ENCODE measurements at places on chromosomes 2 and 18.
A peak's percentile ranks its signal among the peaks of the same experiment; 100 is the strongest.

DNA sequence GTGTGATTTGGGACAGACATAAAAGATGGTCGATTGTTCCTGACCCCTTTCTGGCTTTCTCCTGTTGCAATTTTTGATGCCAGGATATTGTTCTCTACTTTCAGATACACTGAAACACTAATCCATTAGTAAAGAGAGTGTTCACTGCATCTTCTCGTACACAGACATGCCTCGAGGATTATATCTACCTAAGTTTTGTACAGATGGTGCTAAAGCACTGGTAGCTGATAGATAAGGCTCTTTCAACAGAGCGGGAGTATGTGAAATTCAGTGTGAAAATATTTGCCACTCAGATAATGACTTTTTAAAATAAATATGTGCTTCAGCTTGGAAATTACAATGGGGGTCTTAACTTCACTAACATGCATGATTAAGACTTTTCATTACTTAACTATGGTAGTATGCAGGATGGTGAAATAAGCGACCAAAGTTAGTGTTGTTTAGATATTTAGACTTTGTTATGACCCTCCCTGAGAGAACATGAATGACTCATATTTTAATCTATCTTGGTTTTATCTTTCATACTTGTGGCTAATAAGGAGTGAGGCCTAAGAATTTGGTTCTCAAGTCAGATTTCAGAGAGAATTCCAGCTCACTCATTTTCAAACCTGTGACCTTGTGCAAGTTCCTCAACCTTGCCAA lies 474.9 kb downstream of the NRXN1 start:
- no peak for DNase-seq

GRCh38 chr2:237053066-237053465 lies 32.6 kb upstream of the COPS8 start:
- DNase-seq, result no peak

- no peak for DNase-seq
These were observed 42.3 kb downstream of the TRABD2A start for GRCh38 chr2:84838434-84839145.

GRCh38 chr2:170878066-170878465 lies 51.0 kb upstream of the GORASP2 start:
- no peak for DNase-seq

DNA sequence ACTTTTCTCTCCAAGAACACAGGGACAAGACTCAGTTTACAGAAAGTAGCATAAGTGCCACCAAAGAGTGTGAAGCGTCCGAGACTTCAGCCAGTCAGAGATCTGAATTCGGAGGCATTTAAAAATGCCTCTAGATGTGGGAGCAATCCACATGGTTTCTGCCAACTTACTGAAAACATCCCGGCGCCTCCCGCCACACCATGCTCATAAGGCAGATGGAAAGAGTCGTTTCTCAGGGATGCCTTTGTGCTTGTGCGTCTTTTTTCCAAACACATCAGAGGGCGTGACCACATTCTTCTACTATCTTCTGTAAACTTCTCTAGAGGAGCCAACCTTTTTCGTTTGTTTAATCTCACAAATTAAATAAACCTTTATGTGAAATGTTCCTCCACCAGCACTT lies 88.7 kb downstream of the NRP2 start:
- no peak for DNase-seq

DNA sequence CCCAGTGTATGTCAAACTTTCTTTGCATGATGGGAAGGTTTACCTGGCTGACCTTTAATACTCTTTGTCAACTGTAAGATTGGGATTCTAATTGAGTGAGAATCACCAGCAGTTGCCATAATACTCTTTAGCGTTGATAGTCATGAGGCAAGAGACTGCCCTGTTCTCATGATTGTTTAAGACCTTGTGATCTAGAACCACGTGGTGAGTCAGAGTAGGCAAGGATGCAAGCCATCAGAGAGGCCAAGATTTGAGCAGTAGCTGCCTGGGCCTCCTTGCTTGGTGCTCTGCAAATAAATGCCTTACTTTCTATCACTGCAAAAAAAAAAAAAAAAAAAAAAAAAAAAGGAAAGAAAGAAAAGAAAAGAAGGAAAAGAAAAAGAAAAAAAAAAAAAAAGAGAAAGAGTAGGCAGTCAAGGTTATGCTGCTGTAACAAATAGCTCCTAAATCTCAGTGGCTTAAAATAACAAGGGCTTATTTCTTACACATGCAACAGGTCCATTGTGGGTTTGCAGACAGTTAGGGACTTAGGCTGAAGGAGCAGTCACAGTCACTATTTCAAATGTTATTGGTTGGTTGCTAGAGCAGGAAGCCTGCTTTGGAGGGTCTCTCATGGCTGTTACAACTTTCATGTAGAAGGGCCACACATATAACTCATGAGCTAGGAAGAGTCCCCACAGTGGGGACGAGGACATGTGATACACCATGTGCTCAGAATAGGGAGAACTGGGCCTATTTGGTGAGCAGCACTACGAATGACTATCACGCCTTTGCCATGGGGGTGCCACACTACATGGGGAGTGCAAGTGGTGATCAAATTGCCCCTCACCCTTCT lies 21.7 kb downstream of the IL1R2 start:
- DNase-seq, result no peak

- no peak for DNase-seq
These were observed 86.1 kb downstream of the TRIP12 start for GRCh38 chr2:229835596-229836283.

DNA sequence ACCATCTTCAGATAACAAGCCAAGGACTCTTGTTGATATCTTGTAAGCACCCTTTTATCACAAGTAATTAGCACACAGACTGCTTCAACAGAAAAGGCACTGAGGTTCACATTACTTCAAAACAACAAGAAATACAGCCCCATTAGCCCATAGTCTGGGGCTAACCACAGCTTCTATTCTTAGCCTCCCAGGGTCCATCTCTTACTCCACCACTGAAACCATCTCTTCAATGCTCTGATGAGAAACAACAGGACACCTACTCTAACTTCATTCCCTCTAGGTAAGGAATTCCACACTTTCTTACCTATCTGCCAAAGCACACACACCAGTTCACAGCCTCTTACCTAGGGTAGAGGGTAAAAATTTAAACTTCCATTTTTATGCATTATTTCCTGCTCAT lies 26.4 kb upstream of the CYTIP start:
- DNase-seq, result no peak

GRCh38 chr2:112032689-112033465 lies 22.2 kb upstream of the TMEM87B start:
- no peak for DNase-seq

DNA sequence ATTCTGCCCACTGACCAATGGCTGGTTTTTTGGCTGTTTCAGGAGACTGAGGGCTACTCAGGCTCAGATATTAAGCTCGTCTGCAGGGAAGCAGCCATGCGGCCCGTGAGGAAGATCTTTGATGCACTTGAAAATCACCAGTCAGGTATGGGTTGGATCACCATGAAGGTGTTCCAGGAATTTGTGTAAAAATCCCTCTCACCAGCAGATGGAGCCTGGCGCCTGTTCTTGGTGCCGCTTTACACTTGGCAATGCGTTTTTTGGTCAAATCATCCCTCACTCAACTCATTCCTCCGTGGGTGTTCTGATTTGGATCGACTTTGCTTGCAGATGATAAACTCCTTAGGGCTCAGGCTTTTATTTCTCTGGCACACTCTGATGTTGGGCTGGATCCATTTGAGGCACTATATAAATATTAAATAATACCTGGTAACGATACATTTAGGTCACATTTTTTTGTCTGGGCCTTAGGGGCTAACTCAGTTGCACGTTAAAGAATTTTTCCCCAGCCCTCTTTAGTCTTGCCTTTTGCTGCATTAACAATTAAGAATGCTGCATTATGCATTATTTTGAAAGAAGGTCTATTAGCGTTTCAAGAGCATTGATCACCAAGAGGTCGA lies 50.0 kb downstream of the HDHD2 start:
- peak; percentile 38 for DNase-seq

DNA sequence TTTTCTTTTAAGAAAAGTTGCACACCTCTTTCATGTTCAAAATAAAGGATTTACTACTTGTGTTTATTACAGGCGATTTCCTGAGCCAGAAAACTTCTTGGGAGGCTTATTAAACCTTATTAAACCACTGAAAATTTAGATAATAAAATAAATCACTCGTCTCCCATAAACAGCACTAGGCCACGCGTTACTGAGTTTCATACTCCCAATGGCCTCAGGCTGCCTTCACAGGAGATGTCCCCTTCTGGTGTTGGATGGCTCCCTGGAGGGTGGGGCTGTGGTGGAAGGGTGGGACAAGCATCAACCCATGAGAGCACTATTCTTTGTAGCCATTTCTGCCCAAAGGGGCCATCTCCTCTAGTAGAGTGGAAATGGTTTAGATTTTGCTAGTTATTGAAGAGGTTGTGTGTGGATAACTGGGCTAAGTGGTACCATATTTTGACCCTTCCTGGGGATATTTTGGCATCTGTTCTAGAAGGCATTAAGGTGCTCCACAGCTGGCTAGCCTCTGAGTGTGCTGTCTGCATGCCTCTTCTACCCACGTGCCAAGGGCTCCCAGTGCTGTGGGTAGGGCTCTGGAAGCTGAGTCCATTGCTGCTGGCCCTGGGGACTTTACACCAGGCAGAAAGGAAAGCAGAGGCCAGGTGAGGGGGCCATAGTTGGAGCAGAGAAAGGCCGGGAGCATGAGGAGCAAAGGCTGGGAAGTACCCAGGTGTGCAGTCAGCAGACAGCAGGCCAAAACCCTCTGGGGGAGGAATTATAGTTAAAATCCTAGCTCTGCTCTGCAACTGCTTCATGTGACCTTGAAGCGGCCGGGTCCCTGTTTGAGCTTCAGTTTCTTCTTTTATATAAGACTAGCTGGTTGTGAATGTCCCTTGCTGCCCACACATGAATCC lies 121.7 kb upstream of the SMAD2 start:
- DNase-seq, result no peak

GRCh38 chr2:120091436-120091835 lies 78.6 kb downstream of the EPB41L5 start:
- DNase-seq, result no peak

GRCh38 chr18:38481576-38481975 lies 916.0 kb upstream of the CELF4 start:
- DNase-seq, result no peak

GRCh38 chr2:197937814-197938213 lies 133.4 kb downstream of the PLCL1 start:
- DNase-seq, result no peak

DNA sequence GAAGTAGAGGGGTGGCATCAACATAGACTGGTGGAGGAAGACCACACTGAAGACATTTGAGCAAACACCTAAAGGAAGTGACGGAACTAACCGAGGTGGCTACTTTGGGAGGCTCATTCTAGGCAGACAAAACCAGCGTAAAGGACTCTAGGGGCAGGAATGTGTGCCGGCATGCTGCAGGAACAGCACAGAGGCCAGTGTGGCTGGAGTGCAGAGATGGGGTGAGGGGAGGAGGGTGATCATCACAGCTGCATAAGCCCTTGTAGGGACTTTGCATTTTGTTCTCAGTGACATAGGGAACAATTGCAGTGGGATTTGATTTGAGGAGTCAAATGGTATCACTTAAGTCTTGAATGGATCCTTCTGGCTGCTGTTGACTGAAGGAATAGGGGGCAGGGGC lies 253.5 kb downstream of the NCKAP5 start:
- no peak for DNase-seq

- DNase-seq, result no peak
These were observed 35.8 kb downstream of the SKOR2 start for GRCh38 chr18:47215554-47216138.

GRCh38 chr2:47295131-47295980 lies 107.6 kb upstream of the MSH2 start:
- DNase-seq, result no peak

- DNase-seq, result no peak
These were observed 846.9 kb upstream of the ACVR2A start for GRCh38 chr2:146997945-146998344.

GRCh38 chr2:16716024-16716423 lies 50.4 kb upstream of the CYRIA start:
- DNase-seq, result no peak

GRCh38 chr18:49838381-49838780 lies 25.0 kb upstream of the ACAA2 start:
- no peak for DNase-seq

DNA sequence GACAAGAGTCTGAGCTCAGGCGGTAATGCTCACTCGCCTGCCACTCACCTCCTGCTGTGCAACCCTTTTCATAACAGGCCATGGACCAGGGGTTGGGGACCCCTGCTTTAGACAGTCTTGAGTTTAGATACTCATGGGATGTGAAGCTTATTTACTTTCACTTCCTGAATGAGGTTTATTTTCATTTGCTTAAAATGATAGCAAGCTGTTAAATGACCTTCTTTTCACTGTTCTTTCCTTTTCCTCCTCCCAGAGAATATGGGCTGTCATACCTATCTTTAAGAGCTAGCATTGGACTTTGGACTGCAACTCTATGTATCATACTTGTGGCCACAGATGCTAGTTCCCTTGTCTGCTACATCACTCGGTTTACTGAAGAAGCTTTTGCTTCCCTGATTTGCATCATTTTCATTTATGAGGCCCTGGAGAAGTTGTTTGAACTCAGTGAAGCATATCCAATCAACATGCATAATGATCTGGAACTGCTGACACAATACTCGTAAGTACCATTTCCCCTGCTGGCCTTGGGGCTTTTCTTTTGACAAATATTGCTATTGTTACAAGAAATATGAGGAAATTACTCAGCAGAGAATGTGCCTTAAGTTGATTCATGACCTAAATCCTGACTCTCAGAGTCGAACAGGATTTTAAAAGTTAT lies 168.5 kb downstream of the DPP4 start:
- no peak for DNase-seq

- no peak for DNase-seq
These were observed 898.6 kb upstream of the KLHL29 start for GRCh38 chr2:22486343-22486742.

GRCh38 chr2:221908518-221908917 lies 336.4 kb upstream of the EPHA4 start:
- no peak for DNase-seq

DNA sequence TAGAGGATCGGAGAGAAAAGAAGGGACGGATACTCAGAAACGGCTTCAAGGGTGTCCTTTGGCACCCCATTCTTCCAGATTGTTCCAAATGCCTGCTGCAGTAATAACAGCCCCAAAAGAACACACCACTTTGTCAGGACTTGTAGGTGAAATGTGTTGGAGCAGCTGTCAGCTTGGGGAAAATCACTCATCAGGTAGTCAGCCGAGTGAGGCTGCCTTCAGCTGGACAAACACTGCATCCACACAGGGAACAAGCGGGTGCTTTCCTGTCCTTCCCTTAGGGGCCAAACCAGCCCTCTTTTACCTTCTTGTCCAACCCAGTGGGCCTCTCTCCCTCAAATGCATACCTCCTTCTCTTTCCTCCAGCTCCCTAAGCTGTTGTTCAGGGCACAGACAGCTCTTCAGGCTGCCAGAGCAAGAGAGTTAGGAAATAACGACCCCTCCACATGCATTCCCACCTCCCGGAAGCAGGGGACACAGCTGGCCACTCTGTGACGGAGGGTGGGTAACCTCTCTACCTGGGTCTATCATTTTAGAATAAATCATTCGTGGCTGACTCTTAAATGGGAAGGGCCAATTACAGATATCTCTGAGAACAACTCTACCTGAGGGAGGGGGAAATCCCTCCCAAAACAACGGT lies 48.1 kb downstream of the BCL11A start:
- DNase-seq, result no peak

GRCh38 chr2:7517088-7517487 lies 599.9 kb downstream of the RNF144A start:
- peak; percentile 38 for DNase-seq

- DNase-seq, result peak; percentile 56
These were observed 123.5 kb upstream of the LGALSL start for GRCh38 chr2:64330281-64331113.

Measured in T-helper 2 cell treated with Interferon-gamma antibody and Interleukin-4, amounts not matched to agents 5 μg/mL and 100 μg/mL, for 36 hours (primary cell).